Type B pancreatic cell (in vitro differentiated cells): ENCODE measurements at places on chromosomes 3 and 15. TPM values are rescaled to one million over a fixed set of nuclear protein-coding genes. Genes with fewer than 3 reads are reported as not detected.

Gene CPNE9
- 0.34 and 0.59 TPM in 2 replicates for total RNA-seq

Gene SPTBN5
- total RNA-seq = 3.1 and 4.2 TPM in 2 replicates

Gene MKRN3
- 0.34 TPM in 1 of 2 replicates, not detected in the other for total RNA-seq

Gene KBTBD13
- total RNA-seq = not detected in 2 replicates

Gene GUCA1C
- not detected in 2 replicates for total RNA-seq

Gene ACOX2
- 5.6 and 6.9 TPM in 2 replicates for total RNA-seq

Gene FES
- total RNA-seq = 3.1 TPM in 2 replicates

Gene CYP1A2
- 1.6 TPM in 1 of 2 replicates, not detected in the other for total RNA-seq

Gene SORD
- 58.7 and 72.7 TPM in 2 replicates for total RNA-seq

Gene GMNC
- 2.8 and 3.0 TPM in 2 replicates for total RNA-seq

Gene GPR15
- not detected in 2 replicates for total RNA-seq

Gene RAB6B
- 21.2 and 48.2 TPM in 2 replicates for total RNA-seq

Gene CPLX3
- total RNA-seq = not detected in 2 replicates

Gene PAK6
- total RNA-seq = 7.8 and 21.2 TPM in 2 replicates

Gene ZMYND10
- 1.8 and 13.4 TPM in 2 replicates for total RNA-seq

Gene TXNRD3
- total RNA-seq = 14.4 and 14.6 TPM in 2 replicates

Gene STRA6
- total RNA-seq = 19.2 and 158 TPM in 2 replicates

Gene GOLGA6B
- not detected in 2 replicates for total RNA-seq

Gene FAM107A
- 2.9 and 4.5 TPM in 2 replicates for total RNA-seq

Gene GPD1L
- 17.5 and 17.8 TPM in 2 replicates for total RNA-seq

Gene ZNF660
- total RNA-seq = 4.0 and 19.2 TPM in 2 replicates

Gene CLRN1
- total RNA-seq = not detected in 2 replicates

Gene CNTN3
- total RNA-seq = 1.1 and 7.7 TPM in 2 replicates

Gene CHRNA5
- 2.3 and 11.5 TPM in 2 replicates for total RNA-seq

Gene P3H2
- 8.2 and 23.5 TPM in 2 replicates for total RNA-seq

Gene GPR87
- total RNA-seq = 5.5 and 28.9 TPM in 2 replicates

Gene TMC3
- 0.07 and 0.10 TPM in 2 replicates for total RNA-seq

Gene KLHL40
- 0.12 TPM in 1 of 2 replicates, not detected in the other for total RNA-seq

Gene C3orf49
- total RNA-seq = not detected in 2 replicates

Gene HEXA
- 91.3 and 101 TPM in 2 replicates for total RNA-seq

Gene PRSS50
- 1.1 and 1.2 TPM in 2 replicates for total RNA-seq

Gene MDFIC2
- total RNA-seq = not detected in 2 replicates

Gene NRROS
- total RNA-seq = 0.50 and 0.68 TPM in 2 replicates

Gene SLC2A2
- total RNA-seq = 1.9 and 5.7 TPM in 2 replicates

Gene IGF1R
- 66.9 and 87.1 TPM in 2 replicates for total RNA-seq

Gene POPDC2
- total RNA-seq = 1.4 and 2.6 TPM in 2 replicates

Gene HYKK
- 3.3 and 6.8 TPM in 2 replicates for total RNA-seq

Gene CCNB2
- 24.6 and 63.0 TPM in 2 replicates for total RNA-seq

Gene TM4SF4
- total RNA-seq = 18.1 and 97.1 TPM in 2 replicates

Gene CD200R1
- total RNA-seq = 2.1 and 4.5 TPM in 2 replicates

Gene MAN2C1
- total RNA-seq = 143 and 220 TPM in 2 replicates

Gene SOX14
- 0.29 and 0.62 TPM in 2 replicates for total RNA-seq

Gene C3orf20
- total RNA-seq = 0.12 and 0.24 TPM in 2 replicates

Gene CASR
- total RNA-seq = 0.87 and 4.4 TPM in 2 replicates

Gene HYAL1
- total RNA-seq = 2.3 and 3.7 TPM in 2 replicates

Gene GPR156
- 0.45 and 1.5 TPM in 2 replicates for total RNA-seq
